ENCODE measurements at places on chromosomes 4 and X.

DNA sequence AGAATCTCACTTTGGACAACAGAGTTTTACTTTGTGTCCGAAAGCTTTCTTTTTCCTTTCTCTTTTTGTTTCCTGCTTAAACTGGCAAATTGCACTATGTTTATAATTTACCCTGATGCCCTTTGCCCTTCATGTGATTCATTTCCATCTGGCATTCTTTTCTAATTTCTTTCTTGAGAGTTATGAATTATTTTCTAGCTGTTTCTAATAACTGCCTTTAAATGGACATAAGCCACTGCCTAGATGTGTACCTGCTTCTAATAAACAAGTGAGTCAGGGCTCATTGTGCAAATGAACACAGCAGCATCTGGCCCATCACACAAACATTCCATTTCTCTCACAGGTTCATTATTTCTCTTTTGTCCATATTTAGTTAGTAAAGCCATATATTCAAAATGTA, 242.3 kb upstream of the GPRIN3 start:
- H3K27me3 ChIP-seq: no peaks in the 10 kb centered on the region
- no peaks in the 10 kb centered on the region for H3K36me3 ChIP-seq
- H3K4me1 ChIP-seq: no peaks in the 10 kb centered on the region
- no peak overlapping the region for H3K4me3 ChIP-seq

- peak; percentile 78 for DNase-seq
- H3K27ac ChIP-seq: peak overlapping the region; percentile 56
- H3K4me1 ChIP-seq: no peaks in the 10 kb centered on the region
- H3K27me3 ChIP-seq: no peaks in the 10 kb centered on the region
Observed at GRCh38 chr4:168773388-168774195, 236.5 kb downstream of the CBR4 start.

- H3K4me3 ChIP-seq: no peak overlapping the region
- H3K27ac ChIP-seq: no peak overlapping the region
- DNase-seq: no peak
- no peaks in the 10 kb centered on the region for H3K36me3 ChIP-seq
- no peaks in the 10 kb centered on the region for H3K27me3 ChIP-seq
Observed at GRCh38 chrX:9369802-9370291, 95.0 kb upstream of the TBL1X start.

- H3K27ac ChIP-seq: no peak overlapping the region
- no peaks in the 10 kb centered on the region for H3K27me3 ChIP-seq
- H3K4me1 ChIP-seq: no peaks in the 10 kb centered on the region
- no peak overlapping the region for H3K4me3 ChIP-seq
- H3K36me3 ChIP-seq: no peaks in the 10 kb centered on the region
Observed at GRCh38 chr4:98204236-98204553, 57.0 kb upstream of the RAP1GDS1 start.

GRCh38 chr4:140963883-140964282, 169.4 kb downstream of the RNF150 start:
- DNase-seq: no peak
- no peaks in the 10 kb centered on the region for H3K36me3 ChIP-seq
- no peaks in the 10 kb centered on the region for H3K4me1 ChIP-seq

DNA sequence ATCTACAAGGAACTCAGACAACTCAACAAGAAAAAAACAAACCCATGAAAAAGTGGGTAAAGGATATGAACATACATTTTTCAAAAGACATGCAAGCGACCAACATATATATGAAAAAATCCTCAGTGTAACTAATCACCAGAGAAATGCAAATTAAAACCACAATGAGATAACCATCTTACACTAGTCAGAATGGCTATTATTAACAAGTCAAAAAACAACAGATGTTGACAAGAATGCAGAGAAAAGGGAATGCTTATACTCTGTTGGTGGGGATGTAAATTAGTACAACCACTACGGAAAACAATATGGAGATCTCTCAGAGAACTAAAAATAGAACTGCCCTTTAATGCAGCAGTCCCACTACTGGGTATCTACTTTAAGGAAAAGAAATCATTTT, 12.1 kb downstream of the NIPAL1 start:
- H3K36me3 ChIP-seq: peaks cover 6% of the 10 kb centered on the region
- no peaks in the 10 kb centered on the region for H3K27me3 ChIP-seq
- no peak overlapping the region for H3K27ac ChIP-seq
- no peaks in the 10 kb centered on the region for H3K4me1 ChIP-seq
- no peak overlapping the region for H3K4me3 ChIP-seq

DNA sequence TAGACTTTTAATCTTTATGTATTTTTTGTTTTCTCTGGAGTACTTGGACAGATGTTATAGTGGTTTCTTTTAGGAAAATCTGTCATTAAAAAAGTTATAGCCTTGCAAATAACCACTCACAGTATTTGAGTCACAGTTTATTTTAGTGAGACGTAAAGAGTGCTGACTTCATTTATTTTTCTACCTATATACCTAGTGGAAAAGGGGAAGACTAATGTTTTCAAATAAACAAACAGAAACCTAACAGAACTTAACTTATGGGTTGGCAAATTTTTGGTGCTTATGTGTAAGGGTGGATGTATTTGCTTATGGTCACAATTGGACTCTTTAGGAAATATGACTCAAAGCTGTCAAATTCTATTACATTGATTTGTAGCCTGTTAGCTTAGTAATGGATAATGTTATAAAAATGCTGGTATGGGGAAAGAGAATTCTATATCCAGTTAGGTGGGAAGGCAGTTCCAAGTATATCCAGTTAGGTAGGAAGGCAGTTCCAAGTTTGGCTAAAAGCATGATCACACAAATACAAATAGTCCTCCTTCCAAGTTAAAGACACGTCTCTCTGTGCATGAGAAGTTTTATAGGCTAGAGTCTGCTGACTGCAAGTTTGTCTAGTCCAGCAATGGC, 61.9 kb downstream of the SLC9A6 start:
- H3K36me3 ChIP-seq: no peaks in the 10 kb centered on the region
- H3K27me3 ChIP-seq: no peaks in the 10 kb centered on the region
- DNase-seq: no peak
- no peak overlapping the region for H3K27ac ChIP-seq

DNA sequence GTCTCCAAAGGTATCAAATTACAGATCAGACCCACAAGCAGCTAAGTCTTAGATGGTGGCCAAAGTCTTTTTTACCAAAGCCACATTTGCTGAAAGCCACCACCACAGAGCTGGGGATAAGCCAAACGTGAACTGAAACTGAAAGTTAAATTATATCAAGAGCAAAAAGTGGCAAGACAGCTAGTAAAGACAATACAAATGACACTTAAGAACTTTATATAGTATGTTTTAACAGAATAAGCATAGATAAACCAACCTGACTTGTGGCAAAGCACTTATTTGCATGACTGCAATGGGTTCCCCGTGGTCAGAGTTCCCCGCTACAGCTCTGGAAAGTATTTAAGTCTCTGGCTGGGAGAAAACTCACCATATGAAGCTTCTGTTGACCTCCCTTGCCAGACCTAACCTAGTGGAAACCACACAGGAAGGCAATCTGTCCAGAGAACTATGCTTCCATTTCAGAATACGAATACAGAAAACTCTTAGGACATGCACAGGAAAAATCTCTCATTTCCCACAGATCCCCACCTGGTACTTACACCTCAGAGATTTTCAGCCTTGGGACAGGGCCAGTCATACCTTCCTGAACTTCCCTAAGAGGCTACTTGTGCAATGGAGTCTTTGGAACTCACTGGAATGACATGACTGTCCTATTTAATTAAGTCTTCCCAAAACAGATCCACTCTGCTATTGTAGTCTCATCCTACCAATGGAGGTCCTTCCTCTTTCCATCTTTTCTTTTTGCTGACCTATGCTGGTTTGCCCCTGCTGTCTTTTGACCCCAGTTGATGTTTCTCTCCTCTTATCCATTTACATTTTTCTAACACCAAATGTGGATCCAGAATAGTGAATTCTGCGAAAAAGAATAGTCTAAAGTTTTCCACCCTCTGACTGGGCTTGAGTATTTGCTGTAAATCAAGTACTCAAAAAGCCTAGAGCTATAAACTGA, 225.1 kb downstream of the NR3C2 start:
- DNase-seq: no peak
- H3K4me3 ChIP-seq: no peak overlapping the region
- H3K27me3 ChIP-seq: no peaks in the 10 kb centered on the region
- H3K4me1 ChIP-seq: peaks cover 14% of the 10 kb centered on the region
- H3K36me3 ChIP-seq: no peaks in the 10 kb centered on the region
- H3K27ac ChIP-seq: peak overlapping the region; percentile 20

DNA sequence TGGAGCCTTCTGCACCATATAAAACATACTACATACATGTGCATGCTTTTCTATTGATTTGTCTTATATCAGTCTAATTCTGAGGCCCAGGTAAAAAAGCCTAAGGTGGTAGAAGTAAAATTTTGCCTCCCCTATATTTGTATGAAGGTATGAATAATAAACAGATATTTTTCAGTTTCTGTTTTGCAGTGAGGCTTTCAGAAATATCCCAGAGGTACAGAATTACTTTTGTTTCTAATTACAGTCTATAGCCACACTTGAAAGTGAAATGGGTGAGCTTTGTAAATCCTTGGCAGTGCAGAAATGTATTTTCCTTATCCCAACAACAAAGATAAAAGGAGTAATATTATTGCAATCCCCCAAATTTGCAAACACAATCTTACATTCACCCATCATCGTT, 59.5 kb downstream of the DDX60 start:
- no peak for DNase-seq
- no peaks in the 10 kb centered on the region for H3K4me1 ChIP-seq
- H3K27ac ChIP-seq: no peak overlapping the region
- no peaks in the 10 kb centered on the region for H3K27me3 ChIP-seq

DNA sequence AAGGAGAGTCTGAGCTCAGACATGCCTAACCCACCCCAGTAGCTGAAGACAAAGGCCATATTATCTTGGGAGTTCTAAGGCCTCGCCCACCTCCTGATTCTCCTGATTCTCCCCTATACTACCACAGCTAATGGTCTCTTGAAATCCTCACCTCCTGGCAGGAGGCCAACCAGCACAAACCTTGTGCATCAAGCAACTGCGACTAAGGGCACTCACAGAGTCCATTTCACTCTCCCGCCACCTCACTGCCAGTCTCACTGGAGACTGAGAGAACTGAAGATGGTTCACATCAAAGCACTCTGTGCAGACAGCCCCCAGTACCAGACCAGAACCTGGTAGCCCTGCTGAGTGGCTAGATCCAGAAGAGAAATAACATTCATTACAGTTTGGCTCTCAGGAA, 102.1 kb upstream of the KLF8 start:
- no peak overlapping the region for H3K4me3 ChIP-seq
- no peaks in the 10 kb centered on the region for H3K27me3 ChIP-seq
- no peak for DNase-seq
- no peak overlapping the region for H3K27ac ChIP-seq

- no peaks in the 10 kb centered on the region for H3K4me1 ChIP-seq
- no peaks in the 10 kb centered on the region for H3K27me3 ChIP-seq
- H3K36me3 ChIP-seq: no peaks in the 10 kb centered on the region
- no peak overlapping the region for H3K27ac ChIP-seq
Observed at GRCh38 chrX:45840411-45840950, 639.8 kb upstream of the DIPK2B start.

GRCh38 chr4:6288342-6288741, 18.7 kb downstream of the WFS1 start:
- no peak overlapping the region for H3K27ac ChIP-seq
- DNase-seq: no peak
- H3K36me3 ChIP-seq: no peaks in the 10 kb centered on the region
- no peaks in the 10 kb centered on the region for H3K4me1 ChIP-seq

DNA sequence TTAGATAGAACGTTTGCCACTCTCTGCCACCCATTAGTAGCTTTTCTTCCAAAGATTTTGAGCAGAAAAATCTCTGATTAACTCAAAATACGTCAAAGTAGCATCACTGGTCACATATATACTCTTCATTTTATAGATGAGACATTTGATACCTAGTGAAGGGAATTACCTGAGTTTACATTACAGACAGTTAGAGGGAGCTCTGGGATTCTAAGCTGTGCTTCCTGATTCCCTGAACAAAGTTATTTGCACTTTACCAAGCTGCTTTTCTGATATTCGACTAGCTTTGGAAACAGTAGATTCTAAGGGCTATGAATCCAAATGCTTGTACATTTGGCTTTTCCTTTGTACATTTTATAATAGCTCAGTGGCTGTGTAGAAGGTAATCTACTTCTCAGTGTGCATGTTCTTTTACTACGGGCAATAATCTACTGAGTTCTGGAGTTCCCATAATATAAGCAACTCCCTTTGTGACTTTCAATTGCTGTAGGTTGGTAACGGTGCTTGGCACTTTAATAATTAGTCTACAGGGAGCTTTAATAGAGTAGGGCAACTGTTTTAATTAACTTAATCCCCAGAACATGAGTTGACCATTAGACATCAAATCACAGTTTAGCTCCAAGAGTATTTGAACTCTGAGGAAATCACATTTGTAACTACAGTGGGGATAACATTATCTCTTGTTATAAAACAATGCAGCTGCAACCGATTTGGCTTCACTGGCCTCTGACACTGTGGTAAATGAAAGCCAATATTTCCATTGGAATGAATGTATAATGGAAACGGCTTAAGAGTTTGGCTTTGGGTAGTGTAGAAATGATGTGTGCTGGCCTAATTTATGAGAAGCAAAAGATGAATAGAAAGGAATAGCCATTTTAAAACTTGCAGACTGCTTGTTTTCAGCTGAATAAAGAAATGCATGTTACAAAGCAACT, 1602.4 kb downstream of the STIM2 start:
- no peaks in the 10 kb centered on the region for H3K4me1 ChIP-seq
- H3K36me3 ChIP-seq: no peaks in the 10 kb centered on the region
- no peak for DNase-seq
- no peaks in the 10 kb centered on the region for H3K27me3 ChIP-seq
- no peak overlapping the region for H3K27ac ChIP-seq

GRCh38 chr4:82403725-82404124, 26.5 kb downstream of the HNRNPDL start:
- no peaks in the 10 kb centered on the region for H3K4me1 ChIP-seq
- H3K27ac ChIP-seq: no peak overlapping the region
- H3K4me3 ChIP-seq: no peak overlapping the region
- DNase-seq: no peak
- H3K36me3 ChIP-seq: no peaks in the 10 kb centered on the region
- H3K27me3 ChIP-seq: no peaks in the 10 kb centered on the region

GRCh38 chr4:8427761-8428287, 12.7 kb downstream of the ACOX3 start:
- H3K27me3 ChIP-seq: no peaks in the 10 kb centered on the region
- H3K27ac ChIP-seq: peak overlapping the region; percentile 64

DNA sequence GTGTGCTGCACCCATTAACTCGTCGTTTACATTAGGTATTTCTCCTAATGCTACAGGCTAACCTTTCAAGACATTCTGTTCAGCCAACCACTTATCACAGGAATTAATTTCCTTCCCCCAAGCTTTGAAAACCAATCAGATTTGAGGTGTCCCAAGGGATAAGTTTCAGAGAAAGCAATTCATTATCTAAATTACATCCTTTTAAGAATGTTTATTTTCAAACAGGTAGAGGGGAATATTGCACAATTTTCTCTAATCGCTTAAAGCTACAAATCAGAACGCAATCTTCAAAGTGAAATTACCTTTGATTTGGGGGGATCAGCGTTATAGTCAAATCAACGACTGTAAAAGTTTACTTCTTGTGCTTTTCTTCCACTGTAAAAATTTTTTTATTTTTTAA, 1.6 kb downstream of the CLOCK start:
- H3K4me3 ChIP-seq: peak overlapping the region; percentile 94
- no peak for DNase-seq
- H3K27ac ChIP-seq: peak overlapping the region; percentile 99

GRCh38 chrX:23742174-23742696, 841 bp downstream of the ACOT9 start:
- no peaks in the 10 kb centered on the region for H3K36me3 ChIP-seq
- H3K27me3 ChIP-seq: no peaks in the 10 kb centered on the region
- DNase-seq: peak; percentile 35
